T-cell (primary cell): ENCODE measurements at places on chromosomes 13 and 19.

DNA sequence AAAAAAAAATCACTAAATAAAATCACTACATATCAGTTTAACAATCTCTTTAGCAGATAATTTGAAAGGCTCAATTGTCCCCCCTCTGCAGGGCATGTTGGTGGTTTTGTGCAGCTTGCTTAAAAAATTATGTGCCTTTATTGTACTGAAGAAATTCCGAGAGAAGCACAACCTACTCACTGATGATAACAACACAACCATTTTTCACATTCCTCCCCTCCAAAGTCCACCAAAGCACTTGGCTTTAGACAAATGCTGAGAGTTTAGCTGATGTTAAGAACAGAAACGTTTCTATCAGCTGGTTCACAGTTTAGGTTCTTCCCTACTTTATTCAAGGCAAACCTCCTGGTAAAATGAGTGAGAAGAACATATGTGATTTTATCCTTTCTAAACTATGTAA, 923 bp downstream of the DOCK9 start:
- no peaks in the 10 kb centered on the region for H3K36me3 ChIP-seq
- DNase-seq, result no peak
- no peak overlapping the region for H3K4me3 ChIP-seq
- H3K27ac ChIP-seq, result no peak overlapping the region
- H3K4me1 ChIP-seq, result peaks cover 33% of the 10 kb centered on the region

DNA sequence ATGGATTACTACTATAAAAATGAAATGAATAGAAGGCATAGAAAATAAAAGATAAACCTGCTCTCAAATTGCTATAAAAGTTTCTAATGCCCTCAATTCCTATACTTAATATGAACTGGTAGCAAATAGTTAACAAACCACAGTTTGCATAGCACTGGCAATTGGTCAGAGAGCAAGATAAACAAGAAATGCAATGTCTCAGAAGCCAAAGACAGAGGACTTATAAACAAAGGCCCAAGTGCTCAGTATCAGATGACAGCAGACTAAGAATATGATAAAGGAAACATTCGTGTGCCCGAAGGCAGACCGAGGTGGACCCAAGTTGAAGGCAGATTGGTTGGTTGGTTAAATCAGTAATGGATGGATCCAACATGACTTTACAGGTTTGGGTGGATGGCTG, 50.6 kb downstream of the IPO5 start:
- no peak overlapping the region for H3K27ac ChIP-seq
- H3K4me3 ChIP-seq, result no peak overlapping the region
- DNase-seq, result no peak
- H3K36me3 ChIP-seq, result peaks cover 76% of the 10 kb centered on the region
- H3K4me1 ChIP-seq, result no peaks in the 10 kb centered on the region

DNA sequence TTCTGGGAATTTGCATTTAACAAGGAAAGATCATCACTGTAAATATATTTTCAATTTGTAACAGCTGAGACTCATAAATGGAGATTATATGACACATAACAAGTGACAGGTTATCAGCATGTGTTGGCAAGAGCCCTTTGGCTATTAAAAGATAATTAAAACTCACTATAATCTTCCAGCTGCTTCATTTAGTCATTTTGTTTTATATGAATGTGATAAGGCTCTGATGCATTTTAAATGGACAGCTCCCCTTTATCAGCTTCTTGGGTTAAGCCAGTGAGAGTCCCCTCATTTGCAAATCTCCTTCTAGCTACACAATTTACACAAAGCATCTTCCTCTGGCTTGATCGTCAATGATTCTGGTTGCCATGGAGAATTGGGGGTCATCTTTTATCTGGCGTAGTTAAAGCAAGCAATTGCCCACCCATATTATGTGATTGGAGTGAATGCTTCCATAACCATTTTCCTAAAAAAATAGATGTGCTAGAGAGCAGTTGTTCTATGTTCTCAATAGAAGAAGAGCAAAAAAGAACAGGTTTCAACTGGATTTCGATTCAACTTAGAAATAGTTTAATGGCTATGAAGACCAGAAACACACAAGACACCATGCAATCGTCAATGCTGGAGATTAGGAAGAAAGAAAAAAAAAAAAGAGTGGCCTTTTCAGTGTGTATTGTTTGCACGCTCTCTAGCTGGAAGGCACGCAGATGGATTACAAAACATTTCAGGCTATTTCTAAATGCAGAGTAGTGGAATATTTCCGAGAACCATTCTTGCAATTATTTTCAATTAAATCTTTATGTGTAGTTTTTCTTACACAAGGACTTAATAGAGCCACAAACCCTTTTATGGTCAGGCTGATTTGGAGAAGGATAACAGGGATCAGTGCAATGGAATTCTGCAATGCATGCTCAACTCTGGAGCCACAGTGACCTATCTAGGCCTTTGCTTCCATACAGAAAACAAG, 27.4 kb downstream of the STARD13 start:
- H3K4me1 ChIP-seq, result no peaks in the 10 kb centered on the region
- no peaks in the 10 kb centered on the region for H3K27me3 ChIP-seq
- H3K27ac ChIP-seq, result no peak overlapping the region
- no peak overlapping the region for H3K4me3 ChIP-seq
- DNase-seq, result no peak

- no peak overlapping the region for H3K4me3 ChIP-seq
- no peak overlapping the region for H3K27ac ChIP-seq
- no peak for DNase-seq
- peaks cover 3% of the 10 kb centered on the region for H3K27me3 ChIP-seq
- H3K36me3 ChIP-seq, result no peaks in the 10 kb centered on the region
These were observed 15.2 kb downstream of the F10 start for GRCh38 chr13:113137691-113138298.
